ENCODE measurements at places on chromosomes 12 and 14. TPM values are rescaled to one million over a fixed set of nuclear protein-coding genes. Genes with fewer than 3 reads are reported as not detected.
A peak's percentile ranks its signal among the peaks of the same experiment; 100 is the strongest.

DNA sequence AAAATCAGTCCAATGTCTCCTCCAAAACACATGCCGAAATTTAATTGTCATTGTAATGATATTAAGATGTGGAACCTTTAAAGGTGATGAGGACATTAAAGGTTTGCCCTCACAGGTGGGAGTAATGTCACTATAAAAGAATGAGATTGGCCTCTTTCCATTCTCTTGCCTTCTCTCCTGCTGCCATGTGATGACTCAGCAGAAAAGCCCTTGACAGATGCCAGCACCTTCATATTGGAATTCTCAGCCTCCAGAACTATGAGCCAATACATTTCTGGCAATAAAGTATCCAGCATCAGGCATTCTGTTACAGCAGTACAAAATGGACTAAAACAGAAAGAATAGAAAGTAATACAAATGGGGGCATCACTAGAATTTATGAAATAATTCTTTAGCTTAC lies 609.7 kb downstream of the SLC16A7 start:
- DNase-seq, result no peak
- no peak overlapping the region for H3K27ac ChIP-seq
- no peaks in the 10 kb centered on the region for H3K4me1 ChIP-seq
- no peak overlapping the region for H3K4me3 ChIP-seq
- H3K27me3 ChIP-seq, result no peaks in the 10 kb centered on the region
- H3K36me3 ChIP-seq, result no peaks in the 10 kb centered on the region

GRCh38 chr14:55370883-55371455 lies 40.7 kb downstream of the ATG14 start:
- no peak for DNase-seq
- peaks cover 31% of the 10 kb centered on the region for H3K36me3 ChIP-seq
- H3K4me3 ChIP-seq, result no peak overlapping the region
- no peak overlapping the region for H3K27ac ChIP-seq

DNA sequence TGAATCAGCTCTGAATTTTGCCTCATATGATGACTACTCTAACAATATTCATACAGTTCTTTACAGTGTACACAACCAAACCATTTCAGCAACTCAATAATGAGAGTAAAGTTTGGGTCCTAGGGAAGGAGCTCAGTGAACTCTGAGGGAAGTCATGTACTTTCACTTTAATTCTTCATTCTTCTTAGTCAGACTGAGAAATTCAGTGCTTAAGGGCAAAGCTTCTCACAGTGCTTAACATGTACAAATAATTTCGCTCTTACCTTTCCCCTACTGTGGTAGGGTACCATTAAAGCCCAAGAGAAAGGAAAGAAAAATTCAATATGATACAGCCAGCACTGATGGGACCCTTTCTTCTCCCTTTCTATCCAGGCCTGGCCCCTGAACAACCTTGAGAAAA lies 435.0 kb downstream of the NELL2 start:
- H3K27ac ChIP-seq, result no peak overlapping the region
- H3K27me3 ChIP-seq, result peaks cover 1% of the 10 kb centered on the region
- H3K4me3 ChIP-seq, result no peak overlapping the region
- no peak for DNase-seq

DNA sequence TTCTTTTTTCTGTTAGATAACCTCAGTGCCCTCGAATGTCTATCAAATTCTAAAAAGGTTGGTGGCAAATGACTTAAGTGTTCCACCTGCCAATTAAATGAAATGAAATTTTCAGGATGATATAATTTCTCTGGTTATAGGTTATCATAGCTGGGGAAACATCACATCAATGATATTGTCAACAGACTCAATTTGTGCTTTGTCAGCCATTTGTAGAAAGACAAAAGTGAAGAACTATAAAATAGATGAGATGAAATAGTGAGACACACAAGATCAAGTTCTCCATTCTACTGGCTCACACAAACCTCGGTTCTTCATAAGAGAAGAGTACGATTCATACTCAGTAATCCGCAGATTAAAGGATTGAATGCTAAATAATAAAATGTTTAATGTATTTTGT lies 1443.2 kb upstream of the FLRT2 start:
- no peaks in the 10 kb centered on the region for H3K36me3 ChIP-seq
- DNase-seq, result no peak
- H3K27me3 ChIP-seq, result no peaks in the 10 kb centered on the region
- H3K4me1 ChIP-seq, result no peaks in the 10 kb centered on the region

DNA sequence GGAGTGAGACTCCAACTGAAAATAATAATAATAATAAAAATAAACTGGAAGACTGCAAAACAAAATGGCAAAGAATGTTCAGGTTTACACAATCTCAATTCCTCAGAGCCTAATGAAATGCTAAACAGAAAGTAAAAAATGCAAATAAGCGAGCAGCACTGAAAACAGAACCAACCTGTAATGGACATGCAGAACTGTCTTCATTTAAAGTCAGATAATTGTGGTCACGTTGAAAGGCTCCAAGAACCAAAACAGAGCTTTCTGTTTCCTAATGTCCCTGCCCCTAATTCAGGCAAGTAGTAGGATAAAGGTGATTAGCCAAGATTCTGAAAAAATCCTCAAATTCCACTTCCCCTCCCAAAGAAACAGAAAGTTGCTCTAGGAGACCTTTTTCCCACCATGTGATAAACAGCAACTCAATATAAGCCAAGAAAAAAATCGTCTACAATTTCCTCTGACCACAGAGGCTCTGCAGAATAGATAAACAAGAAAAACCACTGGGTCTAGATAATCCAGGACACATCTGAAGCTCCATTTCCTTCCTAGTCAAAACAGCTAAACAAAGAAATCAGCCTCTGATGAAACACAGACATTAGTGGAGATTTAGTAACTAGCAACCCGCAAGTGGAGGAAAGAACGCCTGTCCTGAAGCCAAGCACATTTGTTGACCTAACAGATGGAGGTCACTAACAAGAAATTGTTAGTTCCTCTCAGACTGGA lies 3.0 kb downstream of the MIS18BP1 start:
- H3K4me3 ChIP-seq, result peak overlapping the region; percentile 75
- DNase-seq, result no peak
- H3K27ac ChIP-seq, result peak overlapping the region; percentile 64
- H3K36me3 ChIP-seq, result peaks cover 2% of the 10 kb centered on the region
- peaks cover 16% of the 10 kb centered on the region for H3K4me1 ChIP-seq
- no peaks in the 10 kb centered on the region for H3K27me3 ChIP-seq

DNA sequence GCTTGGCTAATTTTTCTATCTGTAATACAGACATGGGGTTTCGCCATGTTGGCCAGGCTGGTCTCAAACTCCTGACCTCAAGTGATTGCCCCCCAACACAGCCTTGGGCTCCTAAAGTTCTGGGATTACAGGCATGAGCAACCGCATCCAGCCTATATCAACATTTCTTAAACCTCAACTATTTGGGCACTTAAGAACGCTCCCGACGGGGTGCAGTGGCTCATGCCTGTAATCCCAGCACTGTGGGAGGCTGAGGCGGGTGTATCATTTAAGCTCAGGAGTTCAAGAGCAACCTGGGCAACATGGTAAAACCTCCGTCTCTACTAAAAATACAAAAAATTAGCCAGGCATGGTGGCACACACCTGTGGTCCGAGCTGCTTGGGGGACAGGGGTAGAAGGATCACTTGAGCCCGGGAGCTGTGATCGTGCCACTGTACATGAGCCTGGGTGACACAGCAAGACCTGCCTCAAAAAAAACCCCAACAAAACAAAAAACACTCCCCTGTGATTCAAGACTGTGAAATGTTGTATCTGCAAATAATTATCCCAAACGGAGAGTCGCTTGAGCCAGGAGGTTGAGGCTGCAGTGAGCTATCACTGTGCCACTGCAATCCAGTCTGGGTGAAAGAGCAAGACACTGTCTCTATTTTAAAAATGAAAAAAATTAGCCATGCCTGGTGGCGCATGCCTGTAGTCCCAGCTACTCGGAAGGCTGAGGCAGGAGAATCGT lies 21.5 kb downstream of the PPTC7 start:
- H3K4me1 ChIP-seq, result peaks cover 56% of the 10 kb centered on the region
- peak overlapping the region; percentile 11 for H3K4me3 ChIP-seq
- DNase-seq, result no peak

- DNase-seq, result no peak
- peaks cover 14% of the 10 kb centered on the region for H3K27me3 ChIP-seq
- H3K36me3 ChIP-seq, result no peaks in the 10 kb centered on the region
- H3K4me1 ChIP-seq, result no peaks in the 10 kb centered on the region
- H3K27ac ChIP-seq, result no peak overlapping the region
- no peak overlapping the region for H3K4me3 ChIP-seq
These were observed 51.4 kb upstream of the OAS1 start for GRCh38 chr12:112855375-112855774.

DNA sequence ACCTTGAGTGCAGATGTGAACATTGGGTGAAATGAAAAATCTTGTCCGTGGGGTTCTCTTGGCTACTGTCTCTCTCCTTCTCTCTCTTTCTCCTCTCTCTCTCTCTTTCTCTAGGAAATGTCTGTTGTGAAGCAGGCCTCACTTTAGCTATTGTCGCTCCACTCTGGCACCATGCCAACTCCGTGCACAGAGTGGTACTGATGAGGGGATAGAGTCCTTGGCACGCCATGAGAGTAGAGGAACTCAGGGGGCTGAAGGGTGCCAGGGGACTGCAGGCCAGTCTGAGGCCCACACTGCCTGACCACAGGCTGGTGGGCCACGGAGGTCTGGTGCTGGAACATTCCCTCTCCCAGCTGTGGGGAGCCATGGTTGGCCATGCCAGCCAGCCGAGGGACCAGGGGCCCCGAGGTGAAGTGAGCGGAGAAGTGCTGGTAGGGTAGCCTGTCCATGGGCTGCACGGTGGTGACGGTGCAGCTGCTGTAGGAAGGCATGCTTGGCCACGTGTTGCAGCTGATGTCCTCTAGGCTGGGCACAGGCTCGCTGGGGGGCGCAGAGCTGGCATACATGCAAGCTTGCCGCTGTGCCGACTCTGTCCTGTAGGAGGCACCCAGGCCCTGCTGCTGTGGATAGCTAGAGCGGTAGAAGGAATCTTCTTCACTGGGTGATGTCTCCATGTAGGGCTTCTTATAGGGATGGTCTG lies 50.4 kb downstream of the TBX5 start:
- DNase-seq, result no peak
- H3K4me1 ChIP-seq, result no peaks in the 10 kb centered on the region
- H3K36me3 ChIP-seq, result no peaks in the 10 kb centered on the region
- H3K4me3 ChIP-seq, result no peak overlapping the region
- H3K27ac ChIP-seq, result no peak overlapping the region

DNA sequence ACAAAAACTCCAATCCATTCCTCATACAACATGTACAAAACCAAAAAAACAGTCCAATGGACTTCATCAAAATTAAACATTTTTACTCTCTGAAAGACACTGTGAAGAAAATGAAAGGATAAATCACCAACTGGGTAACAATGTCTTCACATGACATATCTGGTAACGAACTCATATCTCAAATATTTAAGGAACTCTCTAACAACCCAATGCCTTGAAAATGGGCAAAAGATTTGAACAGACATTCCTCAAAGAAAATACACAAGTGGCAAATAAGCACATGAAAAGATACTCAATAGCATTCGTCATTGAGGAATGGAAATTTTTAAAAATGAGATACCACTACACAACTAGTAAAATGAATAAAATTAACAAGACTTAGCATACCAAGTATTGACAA lies 198.7 kb upstream of the RASSF8 start:
- H3K4me3 ChIP-seq, result no peak overlapping the region
- DNase-seq, result no peak
- H3K4me1 ChIP-seq, result no peaks in the 10 kb centered on the region
- H3K36me3 ChIP-seq, result no peaks in the 10 kb centered on the region
- no peak overlapping the region for H3K27ac ChIP-seq

HOXC11 gene
- not detected for total RNA-seq

PELI2 gene
- 4.4 TPM for total RNA-seq

ABCD2 gene
- total RNA-seq, result 7.8 TPM

TBC1D30 gene
- 1.1 TPM for total RNA-seq

KLRC1 gene
- total RNA-seq, result 0.12 TPM

Data from activated T-helper 1 cell treated with anti-CD3 and anti-CD28 coated beads, Interleukin-12 subunit alpha, Interleukin-12 subunit beta, Interleukin-2, Interleukin-4 antibody, amounts not matched to agents 30 ng/mL and 10 ng/mL and 1 ng/mL, durations not matched to agents 14 hours and 24 hours and 36 hours (primary cell).